Tibial nerve (tissue), 4 donors: ENCODE measurements at places on chromosomes 5 and 9.

DNA sequence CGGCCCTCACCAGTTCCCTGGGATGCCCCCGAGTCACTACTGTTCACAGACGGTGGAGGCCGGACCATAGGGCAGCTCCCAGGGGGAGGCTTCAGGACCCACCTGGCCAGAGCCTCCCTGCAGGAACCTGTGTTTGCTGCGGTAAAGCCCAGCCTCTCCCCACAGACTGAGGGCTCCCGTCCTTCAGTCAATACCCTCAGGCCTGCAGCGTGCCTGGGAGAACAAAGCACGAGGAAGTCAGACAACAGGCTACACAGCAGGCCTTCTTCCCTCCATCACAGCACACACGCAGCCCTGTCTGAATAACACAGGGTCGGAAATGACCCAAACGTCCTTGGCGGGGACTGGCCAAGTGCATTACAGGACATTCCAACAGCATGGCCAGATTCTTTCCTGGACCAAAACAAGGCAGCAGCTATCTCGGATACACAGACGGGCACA is 34.4 kb downstream of the COL23A1 start:
- no peaks in the 10 kb centered on the region for H3K36me3 ChIP-seq
- H3K27me3 ChIP-seq: no peaks in the 10 kb centered on the region
- H3K4me1 ChIP-seq: no peaks in the 10 kb centered on the region
- no peak overlapping the region for H3K27ac ChIP-seq
- H3K4me3 ChIP-seq: no peak overlapping the region

GRCh38 chr5:55072666-55073065 is 29.8 kb upstream of the GZMA start:
- no peaks in the 10 kb centered on the region for H3K36me3 ChIP-seq
- H3K27ac ChIP-seq: no peak overlapping the region
- H3K27me3 ChIP-seq: no peaks in the 10 kb centered on the region
- no peak for DNase-seq
- no peaks in the 10 kb centered on the region for H3K4me1 ChIP-seq
- no peak overlapping the region for H3K4me3 ChIP-seq

GRCh38 chr9:129198319-129199043 is 20.4 kb upstream of the IER5L start:
- H3K36me3 ChIP-seq: no peaks in the 10 kb centered on the region
- H3K4me1 ChIP-seq: peaks cover 13% of the 10 kb centered on the region

DNA sequence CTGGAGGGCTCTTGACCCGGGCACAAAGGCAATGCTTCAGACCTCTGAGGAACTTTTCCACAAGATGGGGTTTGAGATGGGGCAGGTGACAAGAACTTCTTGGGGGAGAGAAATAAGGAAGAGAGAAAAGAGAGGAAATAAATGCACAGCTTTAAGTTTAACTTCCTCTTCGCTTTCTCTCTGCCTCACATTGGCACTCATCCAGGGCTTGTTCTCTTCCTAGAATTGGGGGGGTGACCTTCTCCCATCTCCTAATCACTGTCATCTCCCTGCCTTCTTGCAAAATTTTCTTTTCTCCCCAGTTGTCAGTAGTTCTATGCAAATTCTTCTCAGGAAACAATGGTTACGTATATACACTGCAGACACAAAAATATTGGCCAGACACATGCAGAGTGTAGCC is 19.1 kb upstream of the ADCY2 start:
- H3K4me3 ChIP-seq: no peak overlapping the region
- peak; percentile 25 for DNase-seq
- no peaks in the 10 kb centered on the region for H3K36me3 ChIP-seq
